ENCODE measurements at places on chromosomes 16 and 17.
A peak's percentile ranks its signal among the peaks of the same experiment; 100 is the strongest.

DNA sequence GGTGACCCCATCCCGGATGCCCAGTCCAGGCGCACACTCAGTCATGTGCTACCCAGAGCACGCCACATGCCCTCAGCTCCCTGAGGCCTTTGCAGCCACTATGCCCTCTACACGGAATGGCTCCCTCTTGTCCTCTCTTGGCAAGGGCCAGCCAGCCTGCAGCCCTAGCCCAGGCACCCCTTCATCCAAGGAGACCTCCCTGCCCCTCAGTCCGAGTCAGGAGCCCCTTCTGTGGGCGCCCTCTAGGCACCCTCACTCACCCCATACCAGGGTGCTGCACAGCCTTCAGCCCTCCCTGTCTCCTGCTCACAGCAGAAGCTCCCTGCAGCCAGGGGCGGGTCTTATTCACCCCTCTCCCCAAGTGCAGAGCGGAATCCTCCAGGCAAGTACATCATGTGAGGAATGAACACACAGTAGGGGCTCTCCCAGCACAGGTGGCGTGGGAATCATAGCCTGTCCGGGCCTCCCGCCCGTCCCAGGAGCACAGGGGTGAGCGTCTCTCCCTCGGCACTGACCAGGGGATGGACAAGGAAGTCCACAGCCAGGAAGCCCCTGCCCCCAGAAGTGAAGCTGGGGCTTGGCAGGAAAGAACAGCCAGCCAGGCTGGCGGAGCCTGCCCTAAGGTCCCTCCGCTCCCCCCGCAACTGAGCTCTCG is 186.9 kb downstream of the RBFOX3 start:
- DNase-seq, result no peak

DNA sequence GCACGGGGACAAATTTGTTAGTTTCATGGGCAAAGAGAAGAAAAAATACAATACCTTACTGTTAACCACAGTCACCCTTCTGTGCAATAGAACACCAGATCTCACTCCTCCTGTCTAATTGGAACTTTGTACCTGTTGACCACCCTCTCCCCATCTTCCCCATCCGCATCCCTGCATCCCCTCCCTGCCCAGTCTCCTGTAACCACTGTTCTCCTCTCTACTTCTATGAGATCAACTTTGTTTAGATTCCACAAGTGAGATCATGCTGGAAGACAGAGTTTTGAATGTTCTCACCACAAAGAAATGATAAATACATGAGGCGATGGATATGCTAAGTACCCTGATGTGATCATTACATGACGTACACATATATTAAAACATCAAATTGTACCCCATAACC is 47.7 kb downstream of the CLEC16A start:
- DNase-seq, result no peak

GRCh38 chr16:66604376-66605176 is at the start of gene CMTM3:
TSS of gene CMTM3 (plus strand) at chr16:66604704. CDS start at chr16:66604806, 102 bp downstream.
- no peak for DNase-seq

GRCh38 chr17:43353393-43353792 is 45.4 kb upstream of the ARL4D start:
- no peak for DNase-seq

DNA sequence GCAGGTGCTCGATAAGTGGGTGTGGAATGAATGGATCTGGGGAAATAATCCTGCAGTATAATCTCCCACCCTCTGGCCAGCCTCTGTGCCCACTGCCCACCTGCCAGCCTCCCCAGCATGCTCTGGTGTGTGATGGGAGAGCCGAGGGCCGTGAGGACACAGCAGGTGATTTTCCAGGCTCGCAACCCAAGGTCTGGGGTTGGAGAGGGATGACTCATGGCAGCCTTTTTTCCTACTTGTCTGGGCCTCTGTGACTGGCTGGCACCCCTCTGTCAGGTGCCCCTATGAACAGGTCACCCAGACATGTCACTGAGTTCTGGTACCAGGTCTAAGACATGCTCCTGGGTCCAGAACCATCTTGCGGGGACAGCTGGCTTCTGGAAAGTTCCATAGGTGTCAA is 385.7 kb upstream of the TNRC6C start:
- no peak for DNase-seq

DNA sequence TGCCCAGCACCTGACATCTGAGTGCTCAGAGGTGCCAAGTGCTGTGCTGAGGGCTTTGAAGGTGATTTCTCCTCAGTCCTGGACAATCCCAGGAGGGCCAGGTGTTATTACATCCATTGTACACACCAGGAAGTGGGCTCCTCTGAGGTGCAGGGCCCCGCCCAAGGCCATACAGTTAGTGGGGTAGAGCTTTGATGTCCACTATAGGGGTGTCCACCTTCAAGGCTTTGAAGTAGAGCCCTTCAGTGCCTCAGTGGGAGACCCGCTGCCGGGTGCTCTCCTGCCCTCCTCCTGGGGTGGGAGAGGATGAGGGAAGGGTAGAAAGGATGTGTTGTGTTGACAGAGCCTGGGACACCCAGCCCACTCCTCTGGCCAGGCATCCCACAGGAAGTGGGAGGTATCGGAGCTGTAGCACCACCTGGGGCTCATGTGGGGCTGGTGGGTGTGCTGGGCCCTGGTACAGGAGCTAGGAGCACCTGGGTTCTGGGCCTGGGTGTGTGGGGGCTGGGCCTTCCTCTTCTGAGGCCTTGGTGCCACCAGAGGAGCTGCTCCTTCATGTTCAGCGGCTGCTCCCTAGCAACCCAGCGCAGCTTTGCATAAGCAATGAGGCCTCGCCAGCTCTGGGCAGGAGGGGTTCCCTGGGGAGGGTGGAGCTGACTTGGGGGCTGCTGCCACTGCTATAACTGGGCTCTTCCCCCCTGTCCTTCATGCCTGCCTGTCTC is 7.4 kb downstream of the LASP1 start:
- DNase-seq, result no peak

GRCh38 chr17:56697190-56697589 is 103.7 kb downstream of the NOG start:
- DNase-seq, result peak; percentile 80

- no peak for DNase-seq
Observed at GRCh38 chr17:30808785-30809286, 15.7 kb downstream of the CRLF3 start.

DNA sequence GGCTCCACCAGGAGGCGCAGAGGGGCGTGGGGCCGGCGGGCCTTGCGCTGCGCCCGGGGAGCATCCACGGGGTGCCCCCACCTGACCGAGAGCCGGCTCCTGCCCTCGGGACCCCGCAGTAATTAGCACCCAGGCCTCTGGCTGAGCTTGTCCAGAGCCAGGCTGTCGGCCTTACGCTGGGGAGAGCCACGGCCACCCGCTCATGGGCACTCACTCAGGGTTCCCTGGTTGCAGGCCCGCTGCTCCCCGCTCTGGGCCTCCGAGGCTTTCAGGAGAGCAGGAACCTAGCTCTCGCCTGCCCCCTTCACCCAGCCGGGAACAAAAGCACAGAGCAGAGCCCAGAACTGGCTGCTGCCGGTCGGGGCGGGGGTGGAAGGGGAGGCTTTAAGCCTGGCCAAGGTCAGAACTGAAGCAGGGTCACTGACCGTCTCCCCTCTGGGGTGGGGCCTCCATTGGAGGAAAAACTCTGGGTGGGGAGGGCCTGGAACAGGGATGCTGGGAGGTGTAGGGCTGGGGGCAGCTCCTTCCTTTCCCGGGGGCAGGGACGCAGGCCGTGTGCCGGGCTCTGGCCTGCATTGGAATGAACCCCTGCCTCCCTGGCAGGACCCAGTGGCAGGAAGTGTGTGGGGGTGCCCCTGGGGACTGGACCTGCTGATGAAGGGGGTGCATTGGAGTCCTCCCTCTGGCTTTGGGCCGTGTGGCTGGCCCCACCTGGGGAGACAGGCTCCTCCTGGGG is 12.3 kb downstream of the GLIS2 start:
- no peak for DNase-seq

GRCh38 chr17:27878776-27879562 is 14.2 kb downstream of the LYRM9 start:
- no peak for DNase-seq
